ENCODE measurements at places on chromosomes 5 and 9.

GRCh38 chr5:77066184-77066583 lies 20.9 kb downstream of the ZBED3 start:
- DNase-seq, result no peak

DNA sequence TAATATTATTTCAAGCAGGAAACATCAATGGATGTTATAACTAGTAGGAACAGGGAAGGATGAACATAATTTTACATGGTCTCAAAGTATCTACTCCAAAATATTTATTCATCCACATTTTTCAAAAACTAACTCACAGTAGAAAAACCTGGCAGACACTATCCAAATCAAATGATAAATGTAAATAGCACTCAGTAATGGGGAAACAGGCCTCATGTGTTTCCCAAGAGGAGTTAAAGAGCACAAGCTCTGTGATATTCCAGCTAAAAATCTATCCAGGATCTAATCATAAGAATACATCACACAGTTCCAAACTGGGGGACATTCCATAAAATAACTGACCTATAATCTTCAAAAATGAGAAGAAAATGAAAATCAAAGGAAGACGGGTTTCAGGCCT lies 443.1 kb downstream of the ZNF608 start:
- no peak for DNase-seq

GRCh38 chr5:175596761-175597189 lies 61.1 kb upstream of the HRH2 start:
- DNase-seq, result no peak

DNA sequence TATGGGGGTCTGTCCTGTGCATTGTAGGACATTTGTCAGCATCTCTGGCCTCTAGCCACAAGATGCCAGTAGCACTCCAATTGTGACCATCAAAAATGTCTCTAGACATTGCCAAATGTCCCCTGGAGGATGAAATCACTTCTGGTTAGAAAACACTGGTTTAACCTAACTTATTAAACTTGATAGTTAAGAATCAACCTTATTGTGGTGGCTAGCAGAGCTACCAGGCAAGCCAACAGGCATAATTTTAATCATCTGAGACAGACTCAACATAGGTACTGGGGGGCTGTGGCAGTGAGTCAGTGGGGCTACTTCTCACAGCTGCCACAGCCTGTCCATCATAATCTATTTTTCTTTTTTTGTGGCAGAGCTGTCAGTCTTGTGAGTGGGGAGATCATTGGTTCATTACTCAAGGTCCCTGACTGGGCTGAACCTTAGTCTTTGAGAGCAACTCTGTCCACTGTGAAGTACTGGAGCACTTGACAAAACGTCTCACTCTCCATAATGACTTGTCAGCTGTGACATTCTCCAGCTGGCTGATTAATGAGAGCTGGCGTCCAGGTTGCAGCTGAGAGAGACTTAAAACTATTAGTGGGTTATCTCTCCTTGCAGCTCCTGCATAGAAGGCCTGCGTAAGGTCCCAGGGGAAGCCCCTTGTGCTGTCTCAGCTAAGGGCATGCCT lies 107.9 kb downstream of the DCP2 start:
- no peak for DNase-seq

DNA sequence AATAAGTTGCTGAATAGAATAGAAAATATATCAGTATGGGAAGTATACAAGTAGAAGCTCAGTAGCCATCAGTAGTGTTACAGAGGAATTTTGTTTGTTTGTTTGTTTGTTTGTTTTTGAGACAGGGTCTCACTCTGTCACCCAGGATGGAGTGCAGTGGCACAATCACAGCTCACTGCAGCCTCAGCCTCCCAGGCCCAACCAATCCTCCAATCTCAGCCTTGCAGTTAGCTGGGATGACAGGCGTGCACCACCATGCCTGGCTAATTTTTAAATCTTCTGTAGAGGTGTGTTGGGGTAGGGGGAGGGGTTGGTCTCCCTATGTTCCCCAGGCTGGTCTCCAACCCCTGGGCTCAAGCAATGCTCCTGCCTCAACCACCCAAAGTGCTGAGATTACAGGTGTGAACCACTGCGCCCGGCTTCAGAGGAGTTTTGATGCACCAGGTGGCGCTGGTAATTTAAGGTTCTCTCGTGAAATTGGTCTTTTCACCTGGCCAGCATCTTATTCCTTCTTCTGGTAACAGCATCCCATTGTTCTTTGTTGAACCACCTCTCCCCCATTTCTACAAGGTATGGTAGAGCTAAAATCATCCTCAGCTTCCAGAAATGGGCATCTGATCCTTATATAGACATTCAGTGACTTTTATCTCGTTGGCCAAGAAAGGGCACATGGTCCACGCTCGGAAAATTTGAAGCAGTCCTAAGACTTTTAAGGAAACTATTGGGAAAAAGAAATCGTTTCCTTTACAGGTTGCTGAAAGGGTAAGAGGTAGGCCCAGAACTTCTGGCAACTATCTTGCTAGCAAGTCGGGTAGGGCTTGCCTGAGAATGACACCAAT lies 157.1 kb downstream of the ARRDC3 start:
- DNase-seq, result no peak

DNA sequence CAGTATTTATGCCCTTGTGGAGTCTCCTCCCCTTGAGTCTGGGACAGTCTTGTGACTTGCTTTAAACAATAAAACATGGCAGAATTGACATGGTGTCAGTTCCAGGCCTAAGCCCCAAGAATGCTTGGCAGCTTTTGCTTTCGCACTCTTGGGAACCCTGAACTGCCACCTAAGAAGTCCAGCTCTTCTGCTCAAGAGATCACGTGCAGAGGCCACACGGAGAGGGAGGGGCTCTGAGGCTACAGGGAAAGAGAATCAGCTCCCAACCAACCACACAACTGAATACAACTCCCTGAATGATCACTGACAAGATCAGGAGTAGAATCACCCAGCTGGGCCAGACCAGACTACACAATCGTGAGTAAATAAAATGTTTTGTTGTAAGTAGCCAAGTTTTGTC lies 97.6 kb downstream of the MED27 start:
- DNase-seq, result no peak

- DNase-seq, result no peak
These were observed 358.7 kb upstream of the KLF4 start for GRCh38 chr9:107847978-107848964.

DNA sequence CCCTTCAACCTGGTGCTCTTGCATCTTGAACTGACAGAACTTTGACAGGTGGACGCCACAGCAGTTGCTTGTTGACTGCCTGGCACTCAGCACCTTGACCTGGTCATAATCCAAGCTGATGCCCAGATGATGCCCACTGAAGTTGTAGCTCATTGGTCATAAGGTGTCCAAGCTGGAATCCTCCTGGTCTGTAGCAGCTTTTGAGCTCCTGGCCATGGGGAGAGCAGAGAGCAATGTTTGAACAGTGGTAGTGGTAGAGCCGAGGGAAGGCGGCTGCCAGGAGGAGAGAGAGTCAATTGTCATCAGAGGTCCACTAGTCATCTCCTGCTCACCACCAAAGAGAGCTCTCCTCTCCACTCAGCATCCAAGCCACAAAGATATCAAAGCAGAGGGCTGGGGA lies 23.3 kb downstream of the CSF2 start:
- DNase-seq, result no peak

- no peak for DNase-seq
These were observed 68.5 kb downstream of the DROSHA start for GRCh38 chr5:31463351-31463750.
